ENCODE measurements at places on chromosomes 16 and 17. TPM values are rescaled to one million over a fixed set of nuclear protein-coding genes. Genes with fewer than 3 reads are reported as not detected.

DNA sequence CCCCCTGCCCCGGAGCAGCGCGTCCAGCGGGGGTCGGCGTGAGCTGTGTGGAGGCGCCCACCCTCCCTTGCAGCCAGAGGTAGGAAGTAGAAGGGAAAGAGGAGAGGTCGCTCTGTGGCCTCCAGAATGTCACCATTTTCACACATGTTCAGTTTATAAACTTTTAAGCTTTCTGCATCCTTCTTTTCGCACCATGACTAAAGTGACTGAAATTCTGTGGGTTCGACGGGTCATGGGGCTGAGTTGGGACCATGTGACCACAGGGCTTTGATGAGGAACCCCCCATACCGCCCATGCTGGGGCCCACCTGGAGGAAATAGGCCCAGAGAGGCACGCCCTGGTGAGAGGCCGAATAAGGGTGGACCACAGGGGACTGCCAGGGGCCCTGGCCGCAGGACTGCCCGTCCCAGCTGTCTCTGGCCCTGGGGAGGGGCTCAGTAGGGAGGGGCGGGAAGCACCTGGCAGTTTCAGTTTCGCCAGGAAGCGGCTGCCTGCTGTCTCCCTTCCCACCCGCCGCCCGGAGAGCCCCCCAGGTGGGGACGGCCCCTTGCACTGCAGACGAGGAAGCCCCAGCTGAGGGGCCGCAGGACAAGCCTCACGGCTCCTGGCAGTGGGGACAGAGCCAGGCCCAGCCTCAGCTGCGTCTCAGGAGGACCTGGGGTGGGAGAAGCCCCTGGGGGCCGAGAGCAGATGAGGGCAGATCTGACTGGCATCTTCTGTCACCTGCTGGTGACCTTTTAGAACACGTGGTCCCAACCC, 9.0 kb downstream of the CBFA2T3 start:
- DNase-seq, result peak; percentile 95

DNA sequence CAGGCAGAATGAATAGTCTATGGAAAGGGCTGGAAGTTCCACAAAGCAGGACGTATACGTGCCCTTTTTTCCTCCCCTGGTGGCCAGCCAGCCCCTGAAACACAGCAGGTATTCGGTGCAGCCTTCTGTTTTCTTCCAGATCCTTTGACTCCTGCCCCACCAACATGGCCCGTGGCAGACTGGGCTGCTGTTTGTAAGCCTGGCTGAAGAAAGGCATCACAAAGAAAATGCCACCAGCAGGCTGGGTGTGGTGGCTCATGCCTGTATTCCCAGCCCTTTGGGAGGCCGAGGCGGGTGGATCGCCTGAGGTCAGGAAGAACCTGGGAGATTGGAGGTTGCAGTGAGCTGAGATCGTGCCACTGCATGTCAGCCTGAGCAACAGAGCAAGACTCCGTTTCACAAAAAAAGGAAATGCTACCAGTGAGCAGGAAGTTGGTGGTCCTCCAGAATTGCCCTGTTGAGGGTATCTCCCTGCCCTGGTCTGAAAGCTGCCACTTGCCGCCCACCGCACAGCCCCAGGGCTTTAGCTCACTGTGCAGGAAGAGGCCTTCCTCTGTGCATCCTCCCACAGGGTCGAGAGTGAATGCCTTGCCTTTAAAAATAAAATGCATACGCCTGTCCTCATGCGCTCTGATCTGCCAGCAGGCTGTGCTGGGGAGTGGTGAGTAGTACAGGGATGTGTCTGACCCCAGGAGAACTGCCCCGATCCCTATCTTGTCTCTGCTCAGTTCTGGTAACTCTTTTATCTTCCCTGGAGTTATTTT, 587.7 kb downstream of the MAF start:
- DNase-seq, result no peak

DNA sequence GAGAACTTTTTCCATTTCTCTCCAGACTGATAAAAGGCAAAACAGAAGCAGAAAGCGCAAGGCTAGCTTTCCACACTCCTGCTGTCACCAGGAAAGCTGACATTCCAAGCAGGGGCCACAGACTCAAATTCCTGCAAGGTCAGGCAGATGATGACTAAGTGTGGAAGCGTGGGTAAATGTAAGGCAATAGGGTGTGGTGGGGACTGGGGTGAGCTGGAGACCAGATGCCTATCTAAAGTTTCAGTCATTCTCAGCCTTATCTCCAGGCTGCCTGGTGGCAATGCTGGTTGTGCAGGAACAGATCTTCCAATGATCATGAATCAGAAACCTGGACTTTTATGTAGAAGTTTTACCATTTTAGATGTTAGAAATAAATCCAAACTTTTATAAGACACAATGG, 224.1 kb downstream of the GSG1L start:
- peak; percentile 9 for DNase-seq

- DNase-seq, result peak; percentile 92
Observed at GRCh38 chr17:10729334-10730193, at the start of gene TMEM220. Gene TMEM220, minus strand, starts transcription at chr17:10730023. Its CDS starts 172 bp downstream, at chr17:10729851.

PGS1 gene
- 20.0 TPM for polyA plus RNA-seq

KCTD13 gene
- polyA plus RNA-seq, result 15.3 TPM

GRAP gene
- 77.0 TPM for polyA plus RNA-seq

CFAP97D1 gene
- not detected for polyA plus RNA-seq
